ENCODE measurements at places on chromosomes 3 and 15.

GRCh38 chr3:155991847-155992246, 121.4 kb downstream of the GMPS start:
- no peak for DNase-seq

- peak; percentile 17 for DNase-seq
These were observed 2.3 kb upstream of the VPS18 start for GRCh38 chr15:40891810-40892446.

DNA sequence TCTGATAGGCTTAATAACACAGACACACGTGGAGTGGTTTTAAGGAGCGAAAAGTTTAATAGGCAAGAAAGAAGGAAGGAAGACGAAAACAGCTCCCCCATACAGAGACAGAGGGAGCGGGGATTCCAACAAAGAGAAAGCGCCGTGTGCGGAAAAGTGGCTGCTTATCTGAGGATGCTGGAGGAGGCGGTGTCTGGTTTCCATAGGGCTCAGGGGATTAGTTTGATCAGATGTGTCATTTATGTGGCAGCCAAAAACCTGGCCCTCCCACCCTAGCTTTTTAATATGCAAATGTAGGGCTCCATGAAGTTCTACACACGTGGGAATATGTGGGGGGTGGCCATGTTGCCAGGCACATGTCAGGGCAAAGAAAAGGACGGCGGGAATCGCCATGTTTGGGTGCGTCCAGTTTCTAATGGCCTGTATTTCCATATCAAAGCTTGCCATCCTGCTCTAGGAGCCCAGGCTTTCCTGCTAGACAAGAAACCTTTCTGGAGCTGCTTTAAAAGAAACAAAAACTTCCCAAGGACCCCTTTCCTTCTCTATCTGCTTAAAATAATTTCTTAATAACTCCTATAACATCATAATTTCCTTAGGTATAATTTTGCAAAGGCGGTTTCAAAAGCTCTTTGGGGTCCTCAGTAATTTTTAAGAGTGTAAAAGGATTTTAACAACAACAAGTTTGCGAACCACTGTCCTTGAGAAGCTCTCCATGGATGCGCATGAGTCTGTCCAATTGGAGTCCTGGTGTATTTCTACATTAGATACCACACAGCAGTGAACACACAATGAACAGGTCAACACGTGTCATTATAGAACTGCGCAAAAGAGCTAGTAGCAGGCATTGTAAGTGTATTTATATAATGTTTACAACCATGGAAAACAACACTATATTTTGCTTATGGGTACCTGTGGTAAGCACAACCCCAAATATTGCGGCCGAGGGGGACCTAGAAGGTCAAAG, 622 bp upstream of the ZNF589 start:
- DNase-seq = no peak

GRCh38 chr3:185880600-185880999, 55.8 kb upstream of the IGF2BP2 start:
- no peak for DNase-seq

GRCh38 chr3:71397046-71397445, 186.5 kb downstream of the FOXP1 start:
- peak; percentile 2 for DNase-seq

DNA sequence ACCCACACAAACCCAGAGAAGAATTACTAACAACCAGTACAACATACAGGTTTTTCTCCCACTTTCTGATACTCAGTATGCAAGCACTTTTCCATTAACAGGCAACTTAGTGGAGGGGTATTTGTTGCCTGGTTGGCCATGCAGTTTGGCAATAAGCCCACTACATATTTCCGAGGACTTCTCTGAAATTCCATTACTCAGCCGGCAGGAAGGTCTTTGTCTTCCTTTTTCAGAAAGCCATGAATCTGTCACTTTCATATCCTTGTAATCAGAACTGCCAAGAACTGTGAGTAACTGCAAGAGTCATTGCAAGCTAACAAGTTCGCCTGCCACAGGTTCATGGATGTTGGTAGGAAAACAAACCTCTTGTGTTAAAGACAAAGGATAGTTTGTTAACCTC, 422.3 kb upstream of the ROBO1 start:
- peak; percentile 1 for DNase-seq

GRCh38 chr3:197454014-197454413, 101.8 kb downstream of the BDH1 start:
- DNase-seq = no peak

GRCh38 chr3:121606106-121606505, 12.9 kb downstream of the FBXO40 start:
- no peak for DNase-seq

All from SW 1271 (cell line).